CD4-positive, alpha-beta T cell treated with Interleukin-2 at 100 ng/mL for 4 hours (primary cell): ENCODE measurements at places on chromosomes 1 and 21.

GRCh38 chr1:45752441-45753052, 2.1 kb upstream of the IPP start:
- no peak for DNase-seq

DNA sequence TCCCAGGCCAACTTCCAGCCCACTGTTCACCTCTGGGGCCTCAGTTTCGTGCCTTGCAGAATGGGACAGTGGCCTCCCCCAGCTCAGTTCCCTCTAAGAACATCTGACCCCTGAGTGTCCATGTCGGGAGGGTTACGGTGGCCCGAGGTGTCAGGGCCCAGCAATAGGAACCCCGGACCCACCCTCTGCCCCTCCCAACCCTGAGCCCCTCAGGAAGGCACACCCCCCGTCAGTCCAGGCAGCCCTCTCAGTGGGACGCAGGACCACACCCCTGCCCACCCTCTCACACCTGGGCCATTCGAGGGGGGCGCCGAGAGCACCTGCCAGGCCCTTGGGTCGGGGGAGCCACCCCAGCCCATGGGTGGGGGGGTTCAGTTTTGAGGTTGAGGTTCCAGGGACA, 447 bp downstream of the TTC34 start:
- no peak for DNase-seq

DNA sequence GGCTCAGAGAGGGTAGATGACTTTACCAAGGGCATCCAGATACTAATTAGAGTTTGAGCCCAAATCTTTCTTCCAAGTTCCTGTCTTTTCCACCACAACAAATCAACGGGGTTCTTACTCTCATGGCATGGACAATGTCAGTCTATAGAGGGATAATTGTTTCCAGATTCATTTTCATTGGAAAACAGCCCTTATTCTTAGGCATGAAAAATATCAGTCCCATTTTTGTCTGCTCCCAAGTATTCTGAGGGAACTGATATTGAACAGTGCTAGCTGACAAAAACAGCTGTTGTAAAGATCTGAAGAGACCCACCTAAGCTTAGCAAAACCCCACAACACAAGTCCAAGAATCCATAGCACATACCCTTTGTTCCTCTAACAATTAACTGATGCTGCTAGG, 349.1 kb upstream of the BEND5 start:
- no peak for DNase-seq

GRCh38 chr1:193472838-193473398, 286.5 kb upstream of the B3GALT2 start:
- no peak for DNase-seq

- no peak for DNase-seq
Measured at GRCh38 chr1:1081311-1082238, 7.5 kb upstream of the RNF223 start.

- no peak for DNase-seq
Measured at GRCh38 chr21:44283948-44284347, 1.7 kb upstream of the AIRE start.

DNA sequence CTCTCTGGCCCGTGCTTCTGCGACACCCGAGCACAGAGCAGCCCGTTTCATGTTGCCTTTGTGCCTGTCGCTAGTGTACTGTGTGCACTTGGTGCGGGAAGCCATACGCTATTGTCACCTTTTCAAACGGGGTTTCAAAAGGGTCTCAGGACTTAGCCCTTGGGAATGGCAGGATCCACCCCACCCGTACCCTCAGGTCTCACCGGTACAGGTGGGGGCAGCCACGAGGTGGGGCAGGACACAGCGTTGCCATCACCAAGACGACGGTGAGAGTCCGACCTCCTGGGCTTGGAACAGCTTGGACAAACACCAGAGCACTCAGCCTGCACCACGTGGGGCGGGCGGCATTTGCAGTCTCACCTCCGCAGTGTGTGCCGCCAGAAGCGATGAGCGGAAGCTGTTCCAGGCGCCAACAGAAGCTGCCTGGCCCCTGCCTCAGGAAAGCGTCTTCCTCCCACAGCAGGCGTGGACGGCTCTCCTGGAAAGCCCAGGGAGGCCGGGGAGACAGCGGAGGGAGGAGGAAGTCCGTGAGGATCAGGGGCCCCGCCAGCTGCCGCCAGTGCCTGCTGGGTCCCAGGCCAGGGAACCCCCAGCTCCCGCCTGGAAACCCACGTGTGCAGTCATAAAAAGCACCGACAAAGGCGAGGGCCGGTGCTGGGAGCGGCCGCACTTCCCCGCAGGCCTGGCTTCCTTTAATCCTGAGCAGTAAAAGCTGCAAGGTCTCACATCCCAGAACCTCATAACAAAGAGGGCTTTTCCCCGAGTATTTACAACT, 131.3 kb upstream of the ARHGEF16 start:
- DNase-seq = no peak

GRCh38 chr1:182720463-182720862, 36.1 kb upstream of the RGS8 start:
- DNase-seq = no peak

- DNase-seq = peak; percentile 96
Measured at GRCh38 chr1:204506969-204507316, 9.3 kb upstream of the MDM4 start.

DNA sequence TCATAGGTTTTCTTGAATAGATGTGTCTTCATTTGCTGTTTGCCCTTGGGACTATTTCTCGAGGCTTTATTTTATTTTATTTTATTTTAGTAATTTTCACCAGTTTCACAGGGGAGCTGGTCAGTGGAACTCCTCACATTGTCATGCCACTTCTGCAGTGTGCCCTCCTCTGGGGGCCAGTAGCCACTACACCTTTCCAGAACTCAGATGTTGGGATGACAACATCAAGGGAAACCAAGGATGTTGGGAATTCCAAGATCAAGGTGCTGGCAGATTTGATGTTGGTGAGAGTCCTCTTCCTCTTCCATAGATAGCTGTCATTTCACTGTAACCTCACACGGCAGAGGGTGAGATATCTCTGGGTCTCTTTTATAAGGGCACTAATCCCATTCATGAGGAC, 35.5 kb downstream of the SLC26A9 start:
- no peak for DNase-seq

DNA sequence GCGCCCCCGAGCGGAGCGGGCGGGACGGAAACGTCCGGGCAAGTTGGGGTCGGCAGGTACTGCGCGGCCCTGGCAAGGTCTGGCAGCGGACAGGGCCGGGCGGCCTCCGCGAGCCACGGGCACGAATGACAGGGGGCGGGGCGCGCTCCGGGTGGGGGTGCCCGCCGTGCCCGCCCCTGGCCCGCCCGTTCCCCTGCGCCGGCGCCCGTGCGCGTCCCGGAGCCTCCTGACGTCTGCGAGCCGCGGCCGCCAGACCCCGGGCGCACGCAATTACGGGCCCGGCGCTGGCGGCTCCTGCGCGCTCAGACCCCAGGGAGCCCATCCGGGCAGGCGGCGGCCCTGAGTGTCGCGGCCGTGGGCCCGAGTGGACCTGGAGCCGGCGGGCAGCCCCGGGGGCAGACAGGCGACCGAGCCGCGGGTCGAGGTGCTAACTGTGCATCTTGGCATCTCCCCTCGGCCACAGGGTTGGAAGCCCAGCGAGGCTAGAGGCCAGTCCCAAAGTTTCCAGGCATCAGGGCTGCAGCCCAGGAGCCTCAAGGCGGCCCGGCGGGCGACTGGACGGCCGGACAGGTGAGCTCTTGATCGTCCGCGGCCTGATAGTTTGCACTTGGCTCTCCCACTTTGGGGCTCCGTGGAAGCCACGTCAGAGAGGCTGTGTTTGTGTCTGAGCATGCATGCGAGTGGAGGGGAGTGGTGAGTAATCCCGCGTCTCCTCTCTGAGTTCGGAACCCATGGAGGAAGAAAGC, 918 bp downstream of the MIB2 start:
- peak; percentile 31 for DNase-seq

- no peak for DNase-seq
Measured at GRCh38 chr21:42739061-42739931, 85.9 kb downstream of the PDE9A start.

DNA sequence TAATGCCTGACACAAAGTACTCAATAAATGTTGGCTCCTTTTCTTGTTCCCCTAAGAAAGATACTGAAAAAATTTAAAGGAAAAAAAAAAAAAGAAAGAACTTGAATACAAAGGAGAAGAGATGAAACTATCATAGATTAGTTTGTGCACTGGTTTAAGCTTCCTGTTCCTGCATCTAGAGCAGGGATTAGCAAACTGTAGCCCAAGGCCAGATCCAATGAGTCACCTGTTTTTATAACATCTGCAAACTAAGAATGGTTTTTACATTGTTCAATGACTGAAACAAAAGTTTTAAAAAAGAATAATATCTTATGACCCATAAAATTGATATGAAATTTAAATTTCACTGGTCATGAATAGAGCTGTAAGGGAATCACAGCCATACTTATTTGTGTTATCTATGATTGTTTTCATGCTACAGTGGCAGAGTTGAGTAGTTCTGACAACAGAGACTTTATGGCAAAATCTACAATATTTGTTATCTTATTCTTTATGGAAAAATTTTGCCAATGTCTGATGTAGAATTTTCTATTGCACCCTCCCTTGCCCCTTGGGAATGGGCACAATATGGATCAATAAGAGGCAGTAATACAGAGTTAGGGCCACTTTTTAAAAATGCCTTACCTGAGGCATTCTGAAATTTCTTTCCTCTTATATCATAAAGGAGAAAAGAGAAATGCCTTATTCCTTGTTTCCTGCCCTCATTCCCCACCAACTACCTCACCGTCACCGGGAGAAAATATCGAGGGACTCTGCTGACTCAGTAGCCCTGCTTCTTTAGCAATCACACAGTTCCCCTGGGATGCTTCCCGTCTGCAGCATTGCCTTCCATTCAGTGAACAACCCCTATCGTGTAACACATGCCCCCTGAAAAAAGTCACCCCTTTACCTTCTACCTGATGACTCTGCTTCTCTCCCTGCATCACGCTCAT, 50.6 kb downstream of the WDR64 start:
- DNase-seq = no peak

DNA sequence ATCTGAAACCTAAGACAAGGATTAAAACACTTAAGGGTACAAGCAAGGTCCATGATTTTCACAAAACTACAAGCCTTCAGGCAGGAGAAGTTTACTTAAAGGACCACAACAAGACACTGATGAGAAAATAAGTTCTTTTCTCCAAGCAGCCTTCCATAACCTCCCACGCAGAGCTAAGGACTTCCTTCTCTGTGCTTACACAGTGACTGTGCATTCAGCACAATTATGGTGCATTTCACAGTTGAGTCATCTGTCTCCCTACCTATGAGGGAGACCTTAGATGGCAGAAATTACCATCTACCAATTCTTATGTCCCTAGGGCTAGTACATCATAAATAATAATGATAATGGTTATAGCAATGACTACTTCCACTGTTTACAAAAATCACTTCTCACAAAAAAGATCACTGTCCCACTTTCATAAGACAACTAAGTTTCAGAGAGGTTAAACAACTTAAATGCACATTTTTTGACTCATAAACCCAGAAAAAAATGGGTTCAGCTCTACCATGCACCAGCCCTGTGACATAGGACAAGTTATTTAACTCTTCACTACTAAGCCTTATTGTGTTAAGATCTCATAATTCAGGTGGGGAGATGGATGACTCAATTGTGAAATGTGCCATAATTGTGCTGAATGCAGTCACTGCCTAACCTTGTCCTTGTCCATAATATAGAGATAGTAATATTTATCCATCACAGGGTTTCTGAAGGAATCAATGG, 45.3 kb downstream of the TARBP1 start:
- DNase-seq = no peak

DNA sequence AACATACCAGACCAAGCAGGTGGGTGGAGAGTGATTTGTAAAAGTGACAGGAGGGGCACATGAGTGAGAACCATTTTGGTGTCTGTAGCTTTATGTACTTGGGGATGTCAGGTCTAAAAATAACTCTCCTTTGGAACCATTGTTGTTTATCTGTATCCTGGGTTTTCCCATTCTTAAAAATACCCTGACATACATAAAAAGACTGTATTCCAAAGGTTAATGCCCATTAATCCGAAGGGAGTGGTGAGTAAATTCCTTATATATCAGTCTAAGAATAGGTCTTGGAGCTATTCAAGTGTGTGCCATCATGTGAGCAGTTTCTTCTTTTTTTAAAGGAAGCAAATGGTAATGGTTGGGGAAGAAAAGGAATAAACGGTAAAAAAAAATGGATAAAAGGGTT, 117.5 kb downstream of the TGFB2 start:
- no peak for DNase-seq

DNA sequence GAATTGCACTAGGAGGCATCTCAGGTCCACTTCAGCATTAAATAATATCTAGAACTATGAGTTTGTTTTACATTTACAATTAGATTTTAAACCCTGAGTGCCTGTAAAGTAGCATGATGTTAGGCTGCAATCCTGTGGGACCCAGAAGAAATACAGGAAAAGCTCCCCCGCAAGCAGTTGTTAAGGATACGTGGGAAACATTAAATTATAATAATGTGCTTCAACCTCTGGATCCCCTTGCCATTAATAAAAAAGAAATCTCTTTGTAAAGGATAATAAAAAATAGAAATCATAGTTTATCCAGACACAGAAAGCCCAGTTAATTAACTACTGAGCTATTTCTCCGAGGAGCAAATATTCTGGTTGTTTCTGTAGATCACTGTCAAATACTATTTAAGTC, 106.0 kb downstream of the PCNX2 start:
- DNase-seq = no peak

DNA sequence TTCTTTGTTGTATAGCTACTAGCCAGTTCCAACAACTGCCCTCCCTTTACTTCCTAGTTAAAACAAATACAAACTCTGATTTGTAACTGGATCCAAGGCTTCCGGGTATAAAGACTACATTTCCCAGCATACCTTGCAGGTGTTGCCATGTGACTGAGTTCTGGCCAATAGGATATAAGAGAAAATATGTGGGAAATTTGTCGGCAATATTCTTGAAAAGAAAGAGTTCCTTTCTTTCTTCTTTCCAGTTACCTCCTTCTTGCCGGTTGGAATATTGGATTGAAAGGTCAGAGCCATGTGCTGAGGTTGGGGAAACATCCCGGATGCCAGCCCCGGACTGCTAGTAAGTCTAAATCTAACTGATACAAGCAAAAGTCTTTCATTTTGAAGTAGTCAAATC, 23.0 kb upstream of the ZBTB40 start:
- DNase-seq = peak; percentile 46

DNA sequence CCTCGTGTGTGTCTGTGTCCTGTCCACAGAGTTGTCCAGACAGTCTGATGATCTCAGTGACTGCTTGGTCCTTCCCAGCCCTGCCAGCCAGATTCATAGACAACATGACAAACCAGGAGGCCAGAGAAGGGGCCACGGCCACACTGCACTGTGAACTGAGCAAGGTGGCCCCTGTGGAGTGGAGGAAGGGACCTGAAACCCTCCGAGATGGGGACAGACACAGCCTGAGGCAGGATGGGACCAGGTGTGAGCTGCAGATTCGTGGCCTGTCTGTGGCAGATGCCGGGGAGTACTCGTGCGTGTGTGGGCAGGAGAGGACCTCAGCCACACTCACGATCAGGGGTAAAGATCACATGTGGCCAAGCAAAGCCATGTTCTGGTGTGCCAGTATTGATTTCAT, 96.4 kb downstream of the OBSCN start:
- no peak for DNase-seq

- DNase-seq = no peak
Measured at GRCh38 chr1:27361553-27361952, 5.2 kb downstream of the MAP3K6 start.

DNA sequence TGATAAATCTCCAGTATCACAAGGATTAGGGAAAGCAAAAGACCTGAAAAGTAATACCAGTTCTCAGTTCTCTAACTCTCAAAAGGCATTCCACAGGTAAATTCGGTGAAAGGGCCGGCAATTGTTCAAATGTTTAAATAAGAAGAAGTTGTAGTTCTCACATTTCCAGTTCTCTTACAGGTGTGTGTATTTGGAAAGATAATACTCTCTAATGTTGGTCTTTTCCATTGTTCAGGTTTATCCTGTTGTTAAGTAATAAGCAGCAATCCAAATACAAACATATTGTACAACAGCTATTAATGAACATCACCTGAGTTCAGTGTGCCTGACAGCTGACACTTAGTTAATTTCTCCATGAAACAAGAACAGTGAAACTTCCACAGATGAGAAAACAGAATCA, 13.2 kb upstream of the PRKAB2 start:
- DNase-seq = no peak
